ENCODE measurements at places on chromosomes 16 and 17. TPM values are rescaled to one million over a fixed set of nuclear protein-coding genes. Genes with fewer than 3 reads are reported as not detected.

Gene NPIPA2
- total RNA-seq, result 3.0 TPM

Gene GLTPD2
- not detected for total RNA-seq

Gene SMIM36
- total RNA-seq, result not detected

DNA sequence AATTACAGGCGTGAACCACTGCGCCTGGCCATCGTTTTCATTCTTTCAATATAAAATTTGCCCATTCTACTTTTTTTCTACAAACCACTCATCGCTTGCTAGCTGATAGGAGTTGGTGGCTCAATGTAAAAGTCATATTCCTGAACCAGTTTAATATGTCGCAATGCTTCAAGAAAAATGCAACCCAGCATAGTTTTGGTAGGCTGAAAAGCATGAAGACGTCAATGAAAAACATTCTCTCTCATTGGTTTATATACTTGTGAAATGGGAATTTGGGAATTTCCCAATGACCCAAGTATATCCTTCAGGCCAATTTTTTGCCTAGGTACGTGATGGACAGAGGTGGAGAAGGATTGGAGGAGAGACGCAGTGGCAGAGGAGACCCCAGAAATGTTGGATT lies 26.9 kb downstream of the USP43 start:
- no peak for DNase-seq

DNA sequence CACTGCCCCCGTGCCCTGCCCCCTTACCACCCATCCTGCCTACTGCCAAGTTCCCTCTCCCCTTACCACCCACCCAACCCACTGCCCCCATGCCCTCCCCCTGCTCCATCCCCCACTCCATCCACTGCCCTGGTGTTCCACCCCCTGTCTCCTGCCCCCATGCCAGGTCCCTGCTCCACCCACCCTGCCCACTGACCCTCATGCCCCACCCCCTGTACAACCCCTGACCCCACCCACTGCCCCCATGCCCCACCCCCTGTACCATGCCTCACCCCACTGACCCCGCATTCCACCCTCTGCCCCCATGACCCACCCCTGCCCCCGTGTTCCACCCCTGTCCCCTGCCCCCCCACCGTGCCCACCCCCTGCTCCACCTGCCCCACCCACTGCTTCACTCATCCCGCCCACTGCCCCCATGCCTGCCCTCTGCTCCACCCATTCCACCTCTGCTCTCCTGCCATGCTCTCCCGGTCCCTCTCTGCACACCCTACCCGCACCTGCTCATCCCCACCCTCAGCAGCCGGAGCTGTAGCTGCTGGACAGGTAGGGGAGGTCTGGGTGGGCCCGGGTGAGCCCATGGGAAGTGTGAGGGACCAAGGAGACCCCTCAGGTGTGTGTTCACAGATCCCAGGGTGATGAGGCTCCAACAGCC lies 7.4 kb upstream of the FN3KRP start:
- no peak for DNase-seq

- peak; percentile 44 for DNase-seq
These were observed 56.2 kb downstream of the PRMT7 start for GRCh38 chr16:68367030-68367429.
